ENCODE measurements at places on chromosomes 2 and 18.

GRCh38 chr2:14960686-14961324 is 328.3 kb downstream of the LRATD1 start:
- no peak overlapping the region for H3K4me3 ChIP-seq
- no peak for DNase-seq
- no peak overlapping the region for H3K27ac ChIP-seq
- H3K4me1 ChIP-seq: no peaks in the 10 kb centered on the region

DNA sequence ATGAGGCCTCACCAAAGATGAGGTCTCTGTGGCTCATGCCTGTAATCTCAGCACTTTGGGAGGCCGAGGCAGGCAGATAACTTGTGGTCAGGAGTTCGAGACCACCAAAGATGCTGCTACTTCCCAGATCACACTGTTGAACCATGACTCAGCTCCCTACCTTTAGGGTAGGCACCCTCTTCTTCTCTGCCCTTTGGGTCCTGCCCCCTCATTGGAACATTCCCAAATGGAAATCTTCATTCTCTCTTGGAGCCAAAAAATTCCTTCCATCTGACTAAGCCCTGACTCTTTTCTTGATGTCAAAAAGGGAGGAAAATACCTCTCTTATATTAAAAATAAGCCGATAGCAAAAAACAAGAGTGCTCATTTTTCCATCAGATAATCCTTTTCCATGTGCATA is 183.5 kb downstream of the PAX3 start:
- H3K4me3 ChIP-seq: no peak overlapping the region
- H3K27me3 ChIP-seq: no peaks in the 10 kb centered on the region
- H3K27ac ChIP-seq: no peak overlapping the region
- no peak for DNase-seq
- no peaks in the 10 kb centered on the region for H3K4me1 ChIP-seq

GRCh38 chr2:170456914-170457313 is 258.2 kb upstream of the SP5 start:
- H3K27me3 ChIP-seq: no peaks in the 10 kb centered on the region
- H3K36me3 ChIP-seq: no peaks in the 10 kb centered on the region
- DNase-seq: no peak
- no peak overlapping the region for H3K27ac ChIP-seq
- H3K4me3 ChIP-seq: no peak overlapping the region
- H3K4me1 ChIP-seq: no peaks in the 10 kb centered on the region

GRCh38 chr2:24353973-24354372 is 6.4 kb downstream of the ITSN2 start:
- peak overlapping the region; percentile 74 for H3K27ac ChIP-seq
- peaks cover 87% of the 10 kb centered on the region for H3K4me1 ChIP-seq
- H3K4me3 ChIP-seq: no peak overlapping the region
- no peak for DNase-seq

GRCh38 chr18:62318228-62319180 is 6.6 kb upstream of the TNFRSF11A start:
- H3K27ac ChIP-seq: no peak overlapping the region
- no peak overlapping the region for H3K4me3 ChIP-seq
- no peaks in the 10 kb centered on the region for H3K36me3 ChIP-seq
- H3K4me1 ChIP-seq: no peaks in the 10 kb centered on the region

DNA sequence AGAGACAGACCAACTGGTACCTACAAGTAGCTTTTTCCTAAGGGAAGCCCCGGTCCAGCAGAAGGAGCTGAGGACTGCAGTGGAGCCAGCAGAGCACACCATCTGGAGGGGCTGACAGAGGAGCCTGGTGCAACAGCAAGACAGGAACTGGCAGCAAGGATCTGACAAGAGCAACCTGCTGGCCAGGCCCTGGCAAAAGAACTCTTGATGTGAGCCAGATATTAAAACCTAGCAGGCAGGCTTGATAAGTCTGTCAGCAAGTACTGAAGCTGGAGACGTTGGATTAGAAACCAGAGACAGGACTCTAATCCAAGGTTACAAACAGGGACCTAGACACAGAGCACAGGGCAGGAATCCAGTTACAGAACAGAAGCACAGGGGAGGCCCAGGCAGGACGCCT is 260.7 kb upstream of the MGAT5 start:
- H3K4me1 ChIP-seq: no peaks in the 10 kb centered on the region
- no peak for DNase-seq
- no peaks in the 10 kb centered on the region for H3K36me3 ChIP-seq
- no peak overlapping the region for H3K4me3 ChIP-seq
- H3K27ac ChIP-seq: no peak overlapping the region

DNA sequence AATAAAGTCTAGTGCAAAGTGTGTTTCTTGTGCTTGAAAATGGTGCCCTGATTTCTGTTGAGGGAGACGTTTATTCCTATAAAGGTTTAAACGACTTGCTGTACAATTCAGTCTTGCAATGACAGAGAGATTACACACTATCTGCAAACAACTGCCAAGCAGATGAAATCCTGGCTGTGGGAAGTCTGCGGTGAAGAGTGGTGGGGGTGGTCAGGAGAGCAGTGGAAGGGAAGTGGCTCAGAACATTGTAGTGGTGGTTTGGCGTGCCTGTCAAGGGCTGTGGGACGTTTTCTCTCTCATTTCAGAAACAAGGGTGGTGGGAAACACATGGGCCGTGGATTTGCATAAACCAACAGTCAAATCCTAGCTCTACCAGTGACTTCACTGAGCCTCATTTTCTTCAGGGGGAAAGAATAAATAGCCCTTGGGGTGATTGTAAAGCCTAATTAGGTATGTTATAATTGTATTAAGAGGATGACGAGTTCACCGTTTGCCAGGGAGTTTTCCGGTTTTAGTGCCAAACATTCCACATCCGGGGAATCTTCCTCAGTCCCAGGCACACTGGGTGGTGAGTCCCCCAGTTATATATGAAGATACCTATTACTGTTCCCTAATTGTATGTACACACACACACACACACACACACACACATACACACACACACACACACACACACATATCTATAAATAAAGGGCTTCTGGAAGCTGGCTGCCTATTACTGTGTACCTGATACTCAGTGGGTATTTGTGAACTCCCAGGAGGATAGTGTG is 115.0 kb downstream of the SPTBN1 start:
- DNase-seq: peak; percentile 83
- peak overlapping the region; percentile 92 for H3K27ac ChIP-seq
- H3K4me3 ChIP-seq: peak overlapping the region; percentile 32
- H3K36me3 ChIP-seq: peaks cover 3% of the 10 kb centered on the region
- no peaks in the 10 kb centered on the region for H3K27me3 ChIP-seq

- H3K36me3 ChIP-seq: no peaks in the 10 kb centered on the region
- DNase-seq: peak; percentile 31
- H3K27me3 ChIP-seq: no peaks in the 10 kb centered on the region
- H3K4me1 ChIP-seq: peaks cover 57% of the 10 kb centered on the region
Observed at GRCh38 chr2:195533771-195534642, 123.0 kb upstream of the SLC39A10 start.

GRCh38 chr18:74395648-74396154 is 61.4 kb downstream of the DIPK1C start:
- no peak for DNase-seq
- H3K36me3 ChIP-seq: no peaks in the 10 kb centered on the region
- no peaks in the 10 kb centered on the region for H3K27me3 ChIP-seq
- H3K27ac ChIP-seq: no peak overlapping the region

GRCh38 chr2:113111823-113112287 is 15.5 kb upstream of the IL1RN start:
- peaks cover 20% of the 10 kb centered on the region for H3K4me1 ChIP-seq
- no peak overlapping the region for H3K4me3 ChIP-seq
- no peaks in the 10 kb centered on the region for H3K36me3 ChIP-seq
- H3K27ac ChIP-seq: no peak overlapping the region

- no peak overlapping the region for H3K27ac ChIP-seq
- no peak overlapping the region for H3K4me3 ChIP-seq
- DNase-seq: peak; percentile 79
- no peaks in the 10 kb centered on the region for H3K27me3 ChIP-seq
- H3K4me1 ChIP-seq: no peaks in the 10 kb centered on the region
Observed at GRCh38 chr2:24382363-24383073, 22.2 kb upstream of the ITSN2 start.

DNA sequence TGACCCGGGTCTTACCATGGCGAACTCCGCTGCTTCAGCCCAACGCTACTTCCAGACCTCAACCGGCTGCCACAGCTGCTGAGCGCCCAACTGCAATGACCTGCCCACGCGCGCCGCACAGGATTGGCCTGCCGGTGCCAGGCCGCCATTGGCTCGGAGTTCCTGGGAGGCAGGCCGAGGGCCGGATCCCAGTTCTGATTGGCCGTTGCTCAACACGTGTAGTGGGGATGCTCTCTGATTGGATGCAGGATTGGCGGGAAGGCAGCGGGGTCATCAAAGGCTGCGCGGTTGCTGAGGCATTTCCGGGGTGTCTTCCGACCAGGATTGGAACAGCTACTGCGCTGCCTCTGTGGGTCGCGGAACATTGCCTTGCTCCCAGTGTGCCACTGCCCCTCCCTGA is at the start of gene TUBA3E:
TSS of gene TUBA3E (minus strand) at position 97 of the 400 bp plus-strand sequence. CDS start at position 18, 79 bp downstream.
- no peak within 1 kb of the TSS for H3K27ac ChIP-seq
- H3K4me1 ChIP-seq: no peaks in the 10 kb centered on the region
- DNase-seq: no peak
- no peaks in the 10 kb centered on the region for H3K36me3 ChIP-seq

DNA sequence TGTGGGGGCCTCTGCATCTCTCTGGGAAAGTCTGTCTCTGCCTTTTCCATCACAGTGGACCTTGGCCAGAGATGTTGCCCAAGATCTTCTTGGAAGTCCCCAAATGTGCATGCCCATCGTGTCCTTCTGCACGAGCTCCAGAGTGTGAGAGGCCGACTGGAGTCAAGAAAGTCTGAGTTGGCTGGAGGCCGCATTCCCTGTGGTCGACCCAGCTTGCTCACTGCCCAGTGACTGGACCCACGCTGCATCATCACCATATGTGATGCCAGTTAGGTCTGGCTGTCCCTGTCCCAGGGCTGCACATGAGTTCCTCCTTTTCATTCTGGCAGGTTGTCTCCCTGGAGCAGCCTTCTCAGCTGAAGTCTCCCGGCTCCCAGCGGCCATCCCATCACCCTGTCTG is 93.8 kb downstream of the ARL4C start:
- peaks cover 9% of the 10 kb centered on the region for H3K4me1 ChIP-seq
- H3K27me3 ChIP-seq: no peaks in the 10 kb centered on the region
- H3K4me3 ChIP-seq: no peak overlapping the region

- H3K27ac ChIP-seq: no peak overlapping the region
- no peak for DNase-seq
- H3K4me3 ChIP-seq: no peak overlapping the region
- H3K36me3 ChIP-seq: no peaks in the 10 kb centered on the region
- H3K27me3 ChIP-seq: no peaks in the 10 kb centered on the region
- peaks cover 4% of the 10 kb centered on the region for H3K4me1 ChIP-seq
Observed at GRCh38 chr2:231133365-231134099, 8.7 kb upstream of the HTR2B start.

DNA sequence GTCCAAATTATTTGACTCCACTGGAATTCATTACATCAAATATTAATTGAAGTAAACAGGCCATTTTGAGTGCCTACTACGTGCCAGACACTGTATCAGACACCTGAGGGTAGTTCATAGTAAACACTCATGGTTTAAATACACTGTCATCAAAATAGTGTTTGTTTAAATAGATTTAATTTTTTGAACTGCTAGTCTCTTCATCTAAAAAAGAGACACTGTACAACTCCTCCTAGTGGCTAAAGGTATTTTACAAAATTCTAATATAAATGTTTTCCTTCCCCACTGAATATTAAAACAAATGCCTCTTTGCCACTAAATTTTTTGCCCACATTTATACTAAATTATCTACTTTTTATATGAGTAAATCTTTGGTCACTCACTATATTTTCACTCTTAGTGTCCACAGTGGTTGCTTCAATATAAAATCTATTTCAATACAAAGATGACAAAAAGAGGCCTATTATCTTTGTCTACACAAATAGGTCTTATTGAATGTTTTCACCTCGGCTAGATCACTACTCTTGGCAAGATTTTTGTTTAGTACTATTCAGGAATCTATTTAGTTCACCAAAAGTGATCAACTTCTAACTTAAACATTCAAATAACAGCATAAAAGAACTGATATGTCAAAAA is 122.1 kb downstream of the TMEM247 start:
- H3K4me1 ChIP-seq: no peaks in the 10 kb centered on the region
- H3K27ac ChIP-seq: no peak overlapping the region
- no peaks in the 10 kb centered on the region for H3K27me3 ChIP-seq
- peak; percentile 52 for DNase-seq
- no peak overlapping the region for H3K4me3 ChIP-seq

DNA sequence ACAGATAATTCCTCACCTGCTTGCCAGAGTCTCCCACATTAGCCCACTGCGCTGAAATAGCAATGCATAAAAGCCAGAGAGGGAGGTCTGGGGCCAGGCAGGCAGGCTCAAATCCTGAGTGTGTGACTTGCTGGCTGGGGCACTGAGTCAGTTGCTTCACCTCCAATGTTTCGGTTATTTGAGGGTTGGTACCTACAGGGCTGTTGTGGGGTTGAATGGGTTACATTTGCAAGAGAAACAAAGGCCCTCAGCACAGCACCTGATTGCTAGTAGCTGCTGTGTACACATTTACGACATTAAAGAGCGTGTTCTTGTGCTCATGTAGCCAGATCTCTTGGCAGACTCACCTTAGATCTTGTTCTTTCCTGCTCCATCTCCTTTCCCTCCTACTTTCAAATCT is 34.1 kb upstream of the FAM110C start:
- H3K4me3 ChIP-seq: no peak overlapping the region
- H3K36me3 ChIP-seq: no peaks in the 10 kb centered on the region
- no peak overlapping the region for H3K27ac ChIP-seq
- no peaks in the 10 kb centered on the region for H3K27me3 ChIP-seq
- DNase-seq: no peak

- no peak for DNase-seq
- H3K4me3 ChIP-seq: no peak overlapping the region
- H3K36me3 ChIP-seq: no peaks in the 10 kb centered on the region
- H3K27me3 ChIP-seq: no peaks in the 10 kb centered on the region
- no peaks in the 10 kb centered on the region for H3K4me1 ChIP-seq
Observed at GRCh38 chr18:48172226-48173006, 236.8 kb downstream of the ZBTB7C start.

DNA sequence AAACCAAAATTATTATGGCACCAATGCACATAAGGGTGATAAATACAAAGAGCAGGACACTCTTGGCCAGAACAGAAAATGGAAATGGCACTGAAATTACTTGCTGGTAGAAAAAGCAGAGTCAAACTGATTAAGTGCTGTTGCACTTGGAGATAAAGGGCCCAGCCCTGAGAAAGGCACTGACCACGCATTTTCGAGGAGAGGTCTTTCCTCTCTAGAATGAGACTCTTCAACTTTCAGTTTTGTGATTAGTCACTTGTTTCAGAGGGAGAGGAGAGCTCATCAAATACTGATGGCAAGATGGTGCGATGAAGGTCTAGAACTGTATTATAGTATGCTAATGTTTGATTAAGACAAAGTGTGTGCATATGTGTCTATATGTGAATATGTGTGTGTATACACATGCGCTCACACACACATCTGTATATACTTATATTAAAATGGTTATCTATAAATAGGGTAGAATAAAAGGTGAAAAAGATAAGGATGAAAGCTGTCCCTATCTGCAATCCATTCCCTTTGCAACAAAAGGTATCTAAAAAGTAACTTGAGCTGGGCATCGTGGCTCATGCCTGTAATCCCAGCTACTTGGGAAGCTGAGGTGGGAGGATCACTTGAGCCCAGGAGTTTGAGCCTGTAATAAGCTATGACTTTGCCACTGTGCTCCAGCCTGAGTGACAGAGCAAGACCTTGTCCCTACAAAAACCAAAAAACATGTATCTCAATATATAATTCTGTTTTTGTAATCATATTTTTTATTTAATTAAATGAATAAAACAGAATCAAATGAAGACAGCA is 48.8 kb upstream of the ZDBF2 start:
- no peak for DNase-seq
- peaks cover 4% of the 10 kb centered on the region for H3K27me3 ChIP-seq
- H3K27ac ChIP-seq: no peak overlapping the region
- H3K36me3 ChIP-seq: no peaks in the 10 kb centered on the region

All from B cell (primary cell).